ENCODE measurements at places on chromosomes 11 and 22.

GRCh38 chr11:123264431-123264780 is 69.4 kb upstream of the CLMP start:
- no peak for DNase-seq

- DNase-seq, result peak; percentile 38
Measured at GRCh38 chr11:131978351-131978750, 607.9 kb downstream of the NTM start.

- DNase-seq, result no peak
Measured at GRCh38 chr11:69818603-69819441, at the start of gene FGF3. Gene FGF3, minus strand, starts transcription at chr11:69819416. Its CDS starts 483 bp downstream, at chr11:69818933.

DNA sequence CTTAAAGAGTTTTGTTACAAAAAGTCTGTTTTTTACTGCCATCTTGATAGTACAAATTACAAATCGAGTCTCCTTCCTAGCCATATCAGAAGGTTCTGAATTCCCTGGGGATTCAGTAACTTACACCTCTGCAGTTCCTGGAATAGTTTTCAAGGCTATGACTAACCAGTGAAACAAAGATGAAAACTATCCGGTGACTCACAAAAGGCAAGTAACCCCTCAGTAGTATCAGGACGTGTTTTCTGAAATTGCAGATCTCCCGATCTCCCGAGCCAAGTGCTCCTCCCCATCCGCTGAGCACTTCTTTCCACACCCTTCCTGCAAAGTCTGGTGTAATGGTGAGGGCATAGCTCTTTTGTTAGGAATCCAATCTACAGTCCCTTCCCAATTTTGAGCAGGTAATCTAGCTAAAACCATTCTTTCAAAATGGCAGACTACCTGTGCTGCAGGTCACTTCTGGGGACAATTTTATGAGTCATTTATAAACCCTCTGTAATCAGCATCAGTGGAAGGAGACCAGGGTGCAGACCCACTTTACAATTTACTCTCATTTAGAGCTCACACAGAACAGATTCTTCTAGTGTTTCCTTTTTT is 7.7 kb downstream of the E2F8 start:
- peak; percentile 84 for DNase-seq

DNA sequence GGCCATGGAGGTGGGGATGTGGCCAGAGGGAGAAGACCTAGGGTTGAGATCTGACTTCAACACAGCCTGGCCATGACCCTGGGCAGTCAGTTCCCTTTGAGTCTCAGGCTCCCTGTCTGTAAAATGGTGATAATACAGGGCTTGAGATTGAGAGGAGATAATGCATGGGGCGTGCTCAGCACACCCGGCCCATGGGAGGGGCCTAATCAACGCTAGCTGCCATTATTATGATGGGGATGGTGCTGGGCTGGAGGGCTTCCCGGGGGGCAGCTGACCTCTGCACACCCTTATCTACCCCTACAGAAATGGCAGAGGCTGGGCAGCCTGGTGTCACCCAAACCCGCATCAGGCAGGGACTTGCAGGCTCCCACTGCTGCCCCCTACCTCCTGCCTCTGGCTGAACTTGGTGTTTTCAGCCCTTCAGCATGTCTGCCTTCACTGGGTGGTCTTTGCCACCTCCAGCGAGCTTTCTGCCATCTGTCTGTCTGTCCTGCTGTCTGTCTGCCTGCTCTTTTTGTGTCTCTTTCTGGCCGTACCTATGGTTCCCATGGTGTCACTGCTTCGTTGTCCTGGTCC is 84.5 kb downstream of the CACNA1I start:
- no peak for DNase-seq

- no peak for DNase-seq
Measured at GRCh38 chr11:93287434-93287833, 43.1 kb upstream of the DEUP1 start.

GRCh38 chr11:79550809-79551208 is 110.0 kb upstream of the TENM4 start:
- no peak for DNase-seq

DNA sequence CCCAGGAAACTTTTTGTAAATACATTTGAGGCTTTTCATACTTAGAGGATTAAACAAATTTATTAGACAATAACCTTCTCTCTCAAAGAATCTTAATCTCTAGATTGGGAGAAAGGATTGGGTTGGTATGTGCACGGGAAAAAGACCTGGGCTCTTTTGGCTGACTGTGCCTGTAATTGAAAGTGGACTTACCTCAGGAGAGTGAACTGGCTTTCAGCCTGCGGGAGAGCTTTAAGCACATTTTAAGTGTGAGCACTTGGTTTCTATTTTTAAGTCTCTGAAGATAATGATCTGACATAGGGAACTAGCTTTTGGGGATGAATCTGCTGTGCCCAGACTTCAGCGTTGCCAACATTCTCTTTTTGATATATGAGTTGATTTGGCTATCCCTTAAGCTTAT is 35.8 kb downstream of the UVRAG start:
- no peak for DNase-seq

GRCh38 chr11:115627666-115628460 is 123.6 kb upstream of the CADM1 start:
- DNase-seq, result no peak

DNA sequence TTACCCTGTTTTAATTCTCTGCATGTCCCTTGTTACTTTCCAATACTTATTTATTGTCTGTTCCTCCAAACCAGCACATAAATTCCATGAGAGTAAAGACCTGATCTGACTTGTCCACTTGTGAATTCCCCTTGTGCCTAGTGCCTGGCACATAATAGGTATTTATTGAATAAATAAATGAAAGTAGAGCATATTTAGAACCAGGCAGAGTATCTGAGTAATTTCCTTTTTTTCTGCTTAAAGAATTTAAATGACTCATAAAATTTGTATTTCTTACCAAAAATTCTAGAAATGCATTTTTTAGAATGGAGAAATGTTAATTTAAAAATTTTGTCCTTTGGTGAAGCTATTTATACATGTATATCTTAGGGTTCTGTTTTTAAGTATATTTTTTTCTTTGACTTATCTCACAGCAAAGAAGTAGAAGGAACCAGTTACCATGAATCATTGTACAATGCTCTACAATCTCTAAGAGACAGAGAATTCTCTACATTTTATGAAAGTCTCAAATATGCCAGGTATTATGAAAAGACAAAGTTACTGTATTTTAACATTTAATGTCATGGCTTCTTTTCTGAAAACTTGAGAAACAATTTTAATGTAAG is 96.8 kb downstream of the ATM start:
- peak; percentile 72 for DNase-seq

GRCh38 chr22:19058713-19059451 is 63.3 kb downstream of the DGCR2 start:
- DNase-seq, result no peak

DNA sequence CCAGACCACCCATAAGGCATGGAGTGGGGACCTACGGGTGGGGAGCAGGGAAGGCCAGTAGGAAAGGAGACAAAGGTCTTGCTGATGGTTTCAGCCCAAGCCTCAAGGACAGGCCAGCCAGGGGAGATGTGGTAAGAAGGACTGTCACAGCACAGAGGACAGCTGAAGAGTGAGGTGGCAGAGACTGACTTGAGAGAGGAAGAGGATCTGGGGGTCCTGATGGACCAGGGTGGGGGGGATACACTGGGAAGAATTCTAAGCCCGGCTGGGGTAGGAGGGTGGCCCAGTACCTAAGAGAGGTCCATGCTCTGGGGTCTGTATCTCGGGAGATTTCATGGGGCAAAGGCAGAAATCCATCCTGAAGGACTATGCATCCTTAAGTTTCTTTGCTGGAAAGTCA is 66.1 kb upstream of the THY1 start:
- no peak for DNase-seq

GRCh38 chr11:65954771-65955170 is 6.8 kb upstream of the SART1 start:
- DNase-seq, result no peak

DNA sequence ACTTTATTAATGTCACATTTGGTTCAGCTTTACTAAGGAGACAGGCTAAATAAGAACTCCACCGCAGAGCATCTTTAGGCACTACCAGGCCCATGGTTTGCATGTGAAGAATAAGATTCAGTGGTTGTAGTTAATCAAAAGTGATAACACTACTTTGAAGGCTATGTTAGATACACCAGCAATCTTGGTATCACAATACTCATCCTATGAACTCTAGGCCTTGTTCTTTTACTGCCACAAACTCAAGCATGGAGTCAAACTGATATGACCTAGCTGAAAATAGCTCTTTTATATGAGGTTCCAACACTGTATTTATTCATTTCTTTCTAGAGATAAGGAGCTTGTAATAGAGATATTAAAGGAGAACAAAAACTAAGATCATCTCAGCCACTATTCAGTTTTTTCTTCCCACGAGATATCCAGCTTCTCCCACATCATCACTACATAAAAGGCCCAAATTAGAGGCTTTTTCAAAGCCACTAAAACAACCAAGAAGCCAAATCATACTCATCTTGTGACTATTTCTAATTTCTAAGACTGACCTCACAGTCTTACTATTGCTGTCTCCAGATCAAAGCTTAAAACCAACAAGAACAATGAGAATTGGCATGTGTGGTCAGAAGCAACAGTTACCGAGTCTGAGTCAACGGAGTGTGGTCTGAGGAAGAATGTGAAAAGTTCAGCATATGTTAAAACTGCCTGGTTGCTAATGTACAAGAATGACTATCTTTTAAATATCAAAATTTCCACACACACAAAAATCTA is 25.1 kb upstream of the GUCY1A2 start:
- peak; percentile 92 for DNase-seq

DNA sequence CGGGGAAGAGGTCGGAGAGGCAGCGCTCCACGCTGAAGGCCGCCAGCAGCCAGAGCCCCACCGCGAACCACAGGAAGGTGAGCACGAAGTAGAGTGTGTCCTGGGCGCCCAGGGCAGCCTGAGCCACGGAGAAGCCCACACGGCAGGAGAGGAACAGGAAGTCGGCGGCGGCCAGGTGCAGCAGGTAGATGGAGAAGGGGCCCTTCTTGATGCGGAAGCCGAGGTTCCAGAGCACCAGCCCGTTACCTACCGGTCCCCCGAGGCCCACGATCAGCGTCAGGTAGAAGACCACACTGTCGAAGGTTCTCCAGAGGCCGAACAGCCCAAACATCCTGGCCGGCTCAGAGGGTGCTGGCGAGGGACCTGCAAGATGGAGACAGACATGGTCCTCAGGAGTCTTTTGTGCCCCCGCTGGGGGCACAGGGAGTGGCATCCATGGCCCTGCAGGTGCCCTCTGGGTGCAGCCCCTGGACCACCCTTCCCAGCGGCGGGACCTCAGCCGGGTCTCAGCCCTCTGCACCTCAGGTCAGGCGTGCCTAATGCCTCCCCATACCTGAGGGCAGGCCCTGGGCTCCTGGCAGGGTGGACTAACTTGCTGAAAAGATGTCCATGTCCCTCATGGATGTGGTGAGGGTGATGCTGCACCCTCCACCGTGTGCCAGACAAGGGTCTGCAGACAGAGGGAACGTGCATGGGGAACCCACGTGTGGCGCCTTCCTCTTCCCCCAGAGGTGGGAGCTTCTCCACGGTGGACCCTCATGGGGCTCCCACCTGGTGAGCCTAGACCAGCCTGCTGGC is at the start of gene MRGPRG:
Gene MRGPRG (minus strand): TSS at position 331 of the 798 bp plus-strand sequence. CDS start 0 bp downstream, at position 331.
- DNase-seq, result no peak

GRCh38 chr11:120645639-120646038 is 134.1 kb downstream of the GRIK4 start:
- DNase-seq, result no peak

- no peak for DNase-seq
Measured at GRCh38 chr11:33934450-33934849, 42.6 kb upstream of the LMO2 start.

DNA sequence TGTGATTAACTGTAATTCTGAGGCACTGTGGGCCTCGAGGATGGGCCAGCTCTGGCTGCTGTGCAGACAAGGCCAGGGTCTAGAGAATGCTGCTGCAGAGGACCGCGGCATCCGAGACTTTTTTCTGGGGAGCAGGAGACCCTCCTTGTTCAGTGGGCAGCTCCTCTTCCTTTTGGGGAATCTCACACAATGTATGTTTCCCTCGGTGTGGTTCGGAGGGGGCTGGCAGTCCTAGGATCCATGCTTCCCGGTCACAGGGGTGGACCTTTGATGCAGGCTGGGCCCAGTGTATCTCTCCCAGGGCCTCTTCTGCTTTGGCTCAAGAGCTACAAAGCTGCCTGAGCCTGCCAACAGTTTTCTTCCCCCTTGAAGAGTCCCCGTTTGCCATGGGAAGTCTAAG is 31.5 kb downstream of the MYEOV start:
- DNase-seq, result no peak

GRCh38 chr22:19355413-19356157 is 64.1 kb upstream of the CLTCL1 start:
- no peak for DNase-seq

DNA sequence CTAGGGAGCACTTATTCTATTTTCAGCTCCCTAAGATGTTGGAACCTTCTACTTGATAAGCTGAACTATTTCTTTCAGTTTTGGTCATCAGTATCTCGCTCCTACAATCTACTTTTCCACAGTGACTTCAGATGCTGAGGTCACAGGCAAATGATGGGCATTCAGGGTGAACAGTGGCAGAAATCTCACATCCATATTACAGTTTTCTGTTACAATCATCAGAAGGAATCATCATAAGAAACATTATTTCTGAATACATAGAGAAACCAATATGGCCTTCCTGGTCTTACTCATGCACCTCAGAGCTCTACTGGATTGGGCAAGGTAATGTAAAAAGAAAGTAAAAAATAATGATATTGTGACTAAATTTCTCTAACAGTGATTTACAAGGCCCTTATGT is 39.4 kb upstream of the DDI1 start:
- no peak for DNase-seq

GRCh38 chr11:62141111-62142042 is 17.6 kb downstream of the INCENP start:
- no peak for DNase-seq

DNA sequence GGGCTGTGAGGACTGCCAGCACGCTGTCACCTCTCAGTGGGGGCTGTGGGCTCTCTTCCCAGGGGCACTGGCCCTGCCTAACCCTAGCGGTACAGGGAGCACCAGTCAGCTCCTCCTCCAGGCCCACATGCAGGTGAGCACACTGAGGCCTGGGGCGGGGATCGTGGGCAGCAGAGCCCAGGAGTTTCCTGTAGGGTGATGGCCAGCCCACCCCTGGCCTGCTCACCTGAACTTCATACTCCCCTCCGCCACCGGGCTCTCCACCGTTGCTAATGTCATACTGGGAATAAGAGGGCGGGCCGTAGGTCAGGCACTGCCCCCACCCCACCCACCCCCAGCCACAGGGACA is 10.0 kb upstream of the TREH start:
- DNase-seq, result no peak

- peak; percentile 67 for DNase-seq
Measured at GRCh38 chr11:106998116-106998915, 20.0 kb downstream of the GUCY1A2 start.

Measured in EL (cell line).